IMR-90 (cell line): ENCODE measurements at places on chromosomes 6 and 20. TPM values are rescaled to one million over a fixed set of nuclear protein-coding genes. Genes with fewer than 3 reads are reported as not detected.

DNA sequence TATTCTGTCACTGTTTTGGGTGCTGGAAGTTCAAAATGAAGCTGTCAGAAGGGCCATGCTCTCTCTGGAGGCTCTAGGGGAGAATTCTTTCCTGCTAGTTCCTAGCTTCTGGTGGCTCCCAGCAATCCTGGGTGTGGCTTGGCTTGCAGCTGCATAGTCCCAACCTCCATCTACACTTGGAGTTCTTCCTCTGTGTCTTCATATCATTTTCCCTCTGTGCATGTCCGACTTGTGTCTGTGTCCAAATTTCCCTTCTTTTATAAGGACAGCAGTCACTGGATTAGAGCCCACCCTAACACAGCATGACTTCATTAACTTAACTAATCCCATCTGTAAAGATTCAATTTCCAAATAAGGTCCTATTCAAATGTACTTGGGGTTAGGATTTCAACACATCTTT, 23.3 kb upstream of the ENPP1 start:
- DNase-seq: no peak

GRCh38 chr6:84050408-84050807, 16.8 kb downstream of the MRAP2 start:
- DNase-seq: no peak

BPIFB2 gene
- not detected in 2 replicates for total RNA-seq

BMP5 gene
- under 0.01 TPM in 2 replicates for total RNA-seq
